ENCODE measurements at places on chromosomes 2 and 18.

GRCh38 chr2:172147944-172148650 lies 45.4 kb upstream of the DLX2 start:
- DNase-seq = no peak

DNA sequence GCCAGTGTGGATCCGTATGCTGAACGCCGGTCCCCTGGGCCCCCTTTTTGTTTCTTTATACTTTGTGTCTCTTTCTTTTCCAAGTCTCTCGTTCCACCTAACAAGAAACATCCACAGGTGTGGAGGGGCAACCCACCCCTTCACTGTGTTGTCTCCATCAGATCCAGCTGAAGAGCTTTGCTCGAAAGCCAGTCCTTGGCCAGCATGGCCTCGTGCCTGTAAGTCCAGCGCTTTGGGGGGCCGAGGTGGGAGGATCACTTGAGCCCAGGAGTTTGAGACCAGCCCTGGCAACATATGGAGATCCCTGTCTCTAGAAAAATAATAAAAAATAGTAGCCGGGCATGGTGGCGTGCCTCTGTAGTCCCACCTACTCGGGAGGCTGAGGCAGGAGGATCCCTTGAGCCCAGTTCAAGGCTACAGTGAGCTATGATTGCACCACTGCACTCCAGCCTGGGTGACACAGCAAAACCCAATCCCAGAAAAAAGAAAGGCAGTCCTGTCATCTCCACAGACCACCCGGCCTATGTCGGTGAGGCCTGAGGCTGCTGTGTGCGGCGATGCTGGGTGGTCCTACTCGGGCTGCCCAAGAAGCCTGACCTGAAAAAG lies 3.4 kb upstream of the HSBP1L1 start:
- no peak for DNase-seq

- peak; percentile 85 for DNase-seq
Measured at GRCh38 chr2:27683390-27684071, 19.8 kb downstream of the SLC4A1AP start.

DNA sequence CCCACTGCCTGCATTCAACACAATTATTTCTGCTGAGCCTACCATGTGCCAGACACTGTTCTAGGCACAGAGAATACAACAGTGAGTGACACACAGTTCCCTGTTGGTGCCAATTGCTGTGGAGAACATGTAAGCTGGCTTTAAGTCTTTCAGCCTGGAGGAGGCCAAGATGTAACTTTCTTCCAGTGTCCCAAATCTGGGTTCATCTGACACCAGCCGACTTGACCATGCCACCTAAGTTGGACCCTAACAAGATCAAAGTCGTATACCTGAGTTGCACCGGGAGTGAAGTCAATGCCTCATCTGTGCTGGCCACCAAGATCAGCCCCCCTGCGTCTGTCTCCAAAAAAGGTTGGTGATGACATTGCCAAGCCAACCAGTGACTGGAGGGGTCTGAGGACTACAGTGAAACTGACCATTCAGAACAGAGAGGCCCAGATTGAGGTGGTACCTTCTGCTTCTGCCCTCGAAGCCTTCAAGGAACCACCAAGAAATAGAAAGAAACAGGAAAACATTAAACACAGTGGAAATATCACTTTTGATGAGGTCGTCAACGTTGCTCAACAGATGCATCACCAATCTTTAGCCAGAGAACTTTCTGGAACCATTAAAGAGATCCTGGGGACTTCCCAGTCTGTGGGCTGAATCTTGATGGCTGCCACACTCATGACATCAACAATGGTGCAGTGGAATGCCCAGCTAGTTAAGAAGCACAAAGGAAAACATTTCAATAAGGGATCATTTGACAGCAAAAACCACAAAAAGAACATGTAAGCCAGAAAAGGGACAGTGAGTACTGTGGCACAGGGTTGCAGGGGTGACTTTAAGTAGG lies 6.3 kb downstream of the TRABD2A start:
- DNase-seq = no peak

GRCh38 chr2:202624133-202624532 lies 10.6 kb upstream of the FAM117B start:
- DNase-seq = no peak

- no peak for DNase-seq
Measured at GRCh38 chr2:100884145-100884621, 64.2 kb downstream of the NPAS2 start.

GRCh38 chr2:182191061-182191460 lies 205.4 kb downstream of the PPP1R1C start:
- no peak for DNase-seq

DNA sequence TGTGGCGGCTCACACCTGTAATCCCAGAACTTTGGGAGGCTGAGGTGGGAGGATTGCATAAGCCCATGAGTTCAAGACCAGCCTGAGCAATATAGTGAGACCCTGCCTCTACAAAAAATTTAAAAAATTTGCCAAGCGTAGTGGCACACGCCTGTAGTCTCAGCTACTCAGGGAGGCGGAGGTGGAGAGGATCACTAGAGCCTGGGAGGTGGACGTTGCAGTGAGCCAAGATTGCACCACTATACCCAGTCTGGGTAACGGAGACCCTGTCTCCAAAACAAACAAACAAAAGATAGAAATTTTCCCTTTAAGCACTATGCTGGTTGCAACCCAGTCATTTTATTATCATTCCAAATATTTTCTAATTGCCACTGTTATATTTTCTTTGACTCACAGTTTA lies 32.3 kb downstream of the NPHP1 start:
- DNase-seq = no peak

DNA sequence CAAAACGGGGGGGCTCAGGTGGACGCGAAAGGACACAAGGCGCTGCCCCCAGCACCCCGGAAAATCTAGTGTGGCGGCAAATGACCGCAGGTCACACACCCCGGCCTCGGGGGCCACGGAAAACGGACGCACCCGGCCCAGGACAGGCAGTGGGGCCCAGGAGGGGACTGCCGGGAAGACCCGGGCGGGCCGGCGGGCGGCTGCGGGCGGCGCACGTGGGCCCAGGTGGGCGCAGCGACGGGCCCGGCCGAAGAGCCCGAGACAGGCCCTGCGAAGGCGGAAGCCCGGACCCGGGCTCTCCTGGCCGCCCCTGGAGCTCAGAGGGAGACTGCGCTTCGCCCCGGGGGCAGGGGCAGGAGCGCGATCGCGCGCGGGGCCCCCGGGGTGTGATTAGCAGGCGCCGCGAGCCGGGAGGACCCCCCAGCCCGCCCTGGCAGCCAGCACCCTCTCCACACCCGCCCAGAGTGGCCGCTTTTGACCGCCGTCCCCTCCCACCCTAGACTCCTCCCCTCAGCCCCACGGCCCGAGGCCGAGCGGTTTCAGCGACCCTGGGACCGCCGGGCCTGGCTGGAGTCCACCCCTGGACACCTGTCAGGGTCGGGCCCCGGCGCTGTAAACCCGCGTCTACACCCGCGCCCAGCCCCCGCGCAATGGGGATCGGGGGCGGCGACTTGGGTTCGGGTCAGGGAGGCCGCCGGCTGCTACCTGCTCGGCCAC lies 773 bp downstream of the MBP start:
- no peak for DNase-seq

All from cerebellar cortex (tissue), 1 donor.